ENCODE measurements at places on chromosomes 5 and 9.

GRCh38 chr5:141511771-141512325 is 23.0 kb downstream of the PCDHGC5 start:
- ATAC-seq = no peak

- no peak for ATAC-seq
Observed at GRCh38 chr9:903886-904285, 62.4 kb downstream of the DMRT1 start.

GRCh38 chr9:32701321-32702022 is 66.0 kb upstream of the TAF1L start:
- no peak for ATAC-seq

- ATAC-seq = no peak
Observed at GRCh38 chr5:77170196-77170890, 40.1 kb upstream of the PDE8B start.

GRCh38 chr5:93675460-93676450 is 65.6 kb downstream of the POU5F2 start:
- no peak for ATAC-seq

- ATAC-seq = no peak
Observed at GRCh38 chr5:44660251-44660650, 148.5 kb upstream of the MRPS30 start.

DNA sequence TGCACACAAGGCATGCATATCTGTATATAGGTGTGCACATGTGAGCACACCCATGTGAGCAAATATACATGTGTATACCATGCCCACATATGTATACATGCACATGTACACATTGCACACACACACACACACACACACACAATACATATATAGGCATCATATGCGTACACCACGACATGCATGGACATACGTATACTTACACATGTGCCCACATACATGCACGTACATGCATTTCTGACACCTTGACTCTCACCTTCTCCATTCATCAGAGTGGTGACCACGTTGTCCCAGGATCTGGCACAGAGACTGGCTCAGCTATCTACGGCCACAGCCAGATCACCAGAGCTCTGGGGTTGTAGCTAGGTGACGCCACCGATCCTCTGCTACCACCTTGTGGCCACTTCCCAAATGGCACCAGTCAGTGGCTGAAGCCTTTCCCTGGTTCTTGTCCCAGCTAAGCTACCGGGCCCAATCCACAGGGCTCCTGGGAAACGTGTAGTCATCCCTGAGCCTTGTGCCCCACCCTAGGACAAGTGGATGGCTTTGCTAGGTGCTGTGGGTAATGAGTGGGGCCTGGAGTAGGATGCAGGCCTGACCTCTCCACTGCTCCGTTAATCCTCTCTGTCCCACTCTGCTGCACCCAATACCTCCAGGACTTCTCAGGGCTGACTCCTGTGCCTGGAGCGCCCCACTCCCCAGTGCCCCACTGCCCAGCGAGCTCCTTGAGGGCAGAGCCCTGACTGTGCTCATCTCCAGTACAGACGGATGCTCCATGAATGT is 194.4 kb downstream of the RGS3 start:
- peak; percentile 88 for ATAC-seq

- ATAC-seq = no peak
Observed at GRCh38 chr5:169874621-169875020, 105.7 kb downstream of the INSYN2B start.
